HS-5 (cell line): ENCODE measurements at places on chromosomes 4 and X.

DNA sequence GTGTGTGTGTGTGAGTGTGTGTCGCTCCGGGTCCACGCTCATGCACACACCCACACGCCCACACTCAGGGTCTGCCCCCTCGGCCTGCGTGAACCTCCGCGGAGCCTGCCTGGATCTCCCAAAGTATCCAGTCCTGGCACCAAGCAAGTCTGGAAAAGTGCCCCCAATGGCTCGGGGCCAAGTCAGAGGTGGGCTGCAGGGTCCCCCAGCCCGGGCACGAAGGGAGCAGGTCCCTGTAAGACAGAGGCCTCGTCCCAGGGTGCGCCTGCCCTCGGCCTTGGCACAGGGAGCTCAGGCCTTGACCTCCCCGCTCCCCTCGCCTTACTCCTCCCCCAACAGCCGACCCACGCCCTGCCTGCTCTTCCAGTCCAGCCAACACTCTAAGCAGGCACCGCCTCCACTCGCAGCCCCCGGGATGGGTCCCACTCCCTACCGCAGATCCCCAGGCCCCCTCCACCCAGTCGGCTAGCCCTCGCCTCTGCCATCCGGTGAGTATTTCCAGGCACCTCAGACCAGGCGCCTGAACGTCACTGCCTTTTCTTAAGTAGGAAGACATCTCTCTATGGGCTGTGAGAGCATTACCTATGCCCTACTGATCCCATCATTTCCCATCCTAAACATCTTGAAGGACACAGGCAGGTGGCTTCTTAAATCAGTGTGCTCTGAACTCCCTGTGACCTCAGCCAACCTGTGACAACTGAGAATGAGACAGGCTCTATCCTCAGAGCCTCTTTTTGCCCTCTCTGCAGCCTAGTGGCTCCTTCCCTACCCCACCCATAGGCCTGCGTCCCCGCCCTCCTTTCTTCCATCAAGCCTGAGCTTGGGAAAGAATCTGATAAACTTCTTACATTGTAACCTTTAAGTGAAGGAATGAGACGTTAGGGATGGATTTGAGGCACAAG, 704 bp downstream of the FAM114A1 start:
- no peak for DNase-seq

- no peak for DNase-seq
Measured at GRCh38 chrX:104660092-104660491, 94.1 kb downstream of the IL1RAPL2 start.

DNA sequence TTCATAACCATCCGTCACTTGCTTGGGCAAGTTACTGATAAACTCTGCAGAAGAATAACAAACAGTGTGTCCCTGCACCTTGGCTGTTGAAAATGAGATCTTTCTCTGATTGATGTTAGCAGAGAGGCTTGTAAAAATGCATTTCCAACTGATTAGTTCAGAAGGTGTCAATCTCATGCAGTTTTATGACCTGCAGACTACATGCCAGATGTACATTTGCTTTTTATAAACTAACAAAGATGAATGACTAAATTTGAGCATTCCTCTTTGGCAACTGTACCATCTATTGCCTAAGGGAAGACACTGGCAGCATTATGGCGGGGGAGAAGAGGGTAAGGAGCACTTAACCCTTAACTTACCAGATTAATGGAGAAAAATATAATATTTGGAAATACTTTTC, 192.8 kb downstream of the DCTD start:
- DNase-seq: no peak

DNA sequence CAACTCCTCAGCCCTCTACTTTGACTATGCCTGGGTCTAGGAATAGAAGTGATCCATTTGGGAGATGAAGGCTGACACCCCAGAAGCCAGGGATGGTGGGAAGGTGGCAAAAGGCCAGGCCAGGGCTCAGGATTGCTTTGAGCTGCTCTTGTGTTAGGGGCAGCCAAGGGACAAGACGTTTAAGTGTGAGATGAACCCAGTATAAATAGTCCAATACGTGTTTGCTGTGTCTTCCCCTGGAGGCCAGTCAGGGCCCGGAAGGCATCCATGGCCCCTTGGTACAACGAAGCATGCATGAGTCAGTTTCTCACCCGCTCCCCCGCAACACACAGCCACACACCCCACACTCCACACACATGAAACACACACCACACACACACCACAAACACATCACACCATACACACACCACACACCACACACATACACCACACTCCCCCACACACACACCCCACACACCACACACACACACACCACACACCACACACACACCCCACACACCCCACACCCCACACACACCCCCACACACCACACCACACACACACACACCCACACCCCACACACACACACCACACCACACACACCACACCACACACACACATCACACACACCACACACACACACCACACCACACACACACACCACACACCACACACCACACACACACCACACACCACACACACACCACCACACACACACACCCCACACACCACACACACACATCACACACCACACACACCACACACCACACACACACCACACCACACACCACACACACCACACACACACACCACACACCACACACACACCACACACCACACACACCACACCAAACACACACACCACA, 5.1 kb downstream of the STARD8 start:
- no peak for DNase-seq

- DNase-seq: no peak
Measured at GRCh38 chrX:123927845-123928244, 33.7 kb upstream of the STAG2 start.

DNA sequence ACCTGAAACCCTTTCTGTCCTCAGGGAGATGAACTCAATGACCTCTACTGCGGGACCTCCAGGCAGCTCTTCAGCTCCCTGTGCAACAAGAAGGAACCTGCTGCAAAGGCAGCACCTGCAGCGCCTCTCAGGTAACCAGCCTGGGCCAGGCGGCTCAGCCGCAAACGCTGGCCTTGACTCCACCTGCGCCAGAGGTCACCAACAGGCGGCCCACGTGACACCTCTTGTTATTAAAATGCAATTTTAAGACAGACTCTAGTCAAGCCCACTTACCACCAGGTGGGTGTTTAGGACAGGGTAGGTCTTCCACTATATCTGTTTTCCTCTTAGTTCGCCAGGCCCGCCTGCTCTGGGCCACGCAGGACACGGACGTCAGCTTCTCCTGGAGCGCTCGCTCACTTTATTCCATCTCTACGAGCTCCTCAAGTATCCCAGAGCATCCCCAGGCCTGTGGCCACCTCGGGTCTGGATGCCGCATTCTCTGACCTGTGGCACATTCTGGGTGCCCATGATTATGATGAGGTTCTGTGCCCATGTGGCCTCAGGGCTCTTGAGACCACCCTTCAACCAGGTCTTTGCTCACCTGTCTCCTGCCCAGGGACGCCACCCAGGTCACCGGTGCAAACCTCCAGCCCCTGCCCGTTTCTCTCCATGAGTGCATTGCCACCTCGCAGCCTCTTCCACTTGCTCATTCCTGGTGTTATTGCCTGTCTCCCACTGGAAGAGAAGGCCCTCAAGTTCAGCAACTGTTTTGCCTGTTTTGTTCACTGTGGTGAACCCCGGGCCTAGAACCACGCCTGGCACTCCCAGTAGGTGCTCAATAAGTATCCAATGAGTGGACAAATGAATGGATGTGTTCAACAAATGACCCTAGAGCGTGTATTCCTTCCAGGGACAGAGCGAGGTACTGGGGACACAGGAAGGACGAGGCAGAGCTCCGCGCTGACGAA, 32.8 kb upstream of the JAKMIP1 start:
- no peak for DNase-seq

DNA sequence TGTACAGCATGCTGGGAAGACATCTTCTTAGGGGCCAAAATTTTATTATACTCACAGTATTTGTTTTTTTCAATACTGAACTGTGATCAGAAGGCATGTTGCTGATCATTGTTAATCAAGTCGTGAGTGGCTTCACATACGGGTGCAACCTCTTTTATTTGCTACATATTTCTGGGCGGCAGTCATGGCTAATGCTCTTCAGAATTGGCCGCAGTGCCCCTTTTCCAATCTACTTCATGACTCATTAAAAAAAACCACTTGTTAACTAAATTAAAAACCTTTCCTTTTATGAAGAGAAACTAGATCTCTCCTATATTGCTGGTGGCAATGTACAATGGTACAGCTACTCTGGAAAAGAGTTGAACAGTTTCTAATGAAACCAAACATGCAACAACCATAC, 101.5 kb upstream of the C1GALT1C1 start:
- no peak for DNase-seq

DNA sequence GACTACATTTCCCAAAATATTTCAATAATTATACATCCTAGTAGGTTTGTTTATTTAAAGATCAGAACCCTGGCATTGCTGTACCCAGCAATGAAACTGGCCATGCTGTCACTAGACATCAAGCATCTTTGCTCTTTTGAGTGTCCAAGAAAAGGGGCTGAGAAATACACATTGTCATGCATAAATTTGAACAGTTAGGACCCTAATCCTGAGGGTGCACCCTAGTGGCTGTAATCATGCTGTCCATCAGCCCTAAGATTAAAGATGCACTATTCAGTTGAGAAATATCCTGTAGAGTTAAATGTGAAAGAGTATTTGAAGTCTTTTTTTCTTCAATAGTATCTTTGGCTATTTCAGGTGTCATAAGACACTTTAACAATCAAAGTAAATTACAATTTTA, 108.8 kb downstream of the NFKB1 start:
- no peak for DNase-seq

DNA sequence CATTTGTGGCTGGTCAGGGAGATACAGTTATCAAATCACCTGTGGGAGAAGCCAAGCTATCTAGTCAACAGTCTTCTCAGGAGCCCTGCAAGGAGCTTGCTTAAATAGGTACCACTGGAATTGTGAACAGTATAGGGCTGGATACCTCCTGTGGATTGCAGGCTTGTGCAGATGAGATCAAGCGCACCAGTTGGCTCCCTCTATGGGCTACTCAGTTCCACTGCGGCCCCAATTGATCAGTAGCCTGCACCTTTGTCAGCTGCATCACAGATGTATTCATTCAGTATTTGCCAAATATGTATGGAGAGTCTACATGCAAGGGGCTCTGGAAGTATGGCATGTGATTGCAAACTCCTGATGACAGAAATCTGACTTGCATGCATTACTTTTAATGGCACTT, 28.6 kb downstream of the TEX13A start:
- no peak for DNase-seq

DNA sequence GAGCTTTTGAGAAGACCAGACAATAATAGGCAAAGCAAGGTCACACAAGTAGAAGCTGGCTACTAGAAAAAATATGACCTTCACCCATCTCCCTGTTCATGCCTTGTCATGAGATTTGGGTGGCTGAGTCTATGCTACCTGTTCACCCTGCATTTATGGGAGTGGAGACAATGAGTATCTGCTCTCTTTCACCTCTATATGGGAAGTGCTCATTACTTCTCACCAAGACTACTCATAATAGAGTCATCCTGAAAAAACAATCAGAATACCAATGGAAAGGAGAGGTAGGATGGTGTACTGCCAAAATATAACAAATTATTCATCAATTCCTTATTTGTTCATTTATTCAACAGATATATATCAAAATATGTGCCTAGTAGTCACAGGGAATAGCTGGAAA, 921.8 kb upstream of the INTU start:
- no peak for DNase-seq

GRCh38 chr4:165767671-165768070, 105.4 kb upstream of the TLL1 start:
- DNase-seq: no peak

DNA sequence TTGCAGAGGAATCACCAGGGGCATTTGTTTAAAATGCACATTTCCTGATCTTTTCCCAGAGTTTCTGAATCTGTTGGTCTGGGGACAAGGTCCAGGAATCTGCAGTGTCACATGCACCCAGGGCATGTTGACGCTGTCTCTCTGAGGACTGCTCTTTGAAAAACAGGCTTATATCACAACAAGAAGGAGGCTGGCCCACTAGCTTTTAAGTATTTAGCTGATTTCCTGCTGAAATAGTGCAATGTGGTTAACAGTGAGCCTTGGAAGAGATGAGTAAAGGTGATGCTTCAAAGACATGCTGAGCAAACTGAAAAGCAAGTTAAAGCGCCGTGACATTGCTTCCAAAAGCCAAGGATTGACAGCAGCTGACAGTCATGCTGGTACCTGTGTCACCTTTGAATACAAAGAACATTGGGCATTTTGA, 18.6 kb upstream of the SEPSECS start:
- no peak for DNase-seq

- no peak for DNase-seq
Measured at GRCh38 chr4:168679397-168679796, 182.5 kb downstream of the PALLD start.

DNA sequence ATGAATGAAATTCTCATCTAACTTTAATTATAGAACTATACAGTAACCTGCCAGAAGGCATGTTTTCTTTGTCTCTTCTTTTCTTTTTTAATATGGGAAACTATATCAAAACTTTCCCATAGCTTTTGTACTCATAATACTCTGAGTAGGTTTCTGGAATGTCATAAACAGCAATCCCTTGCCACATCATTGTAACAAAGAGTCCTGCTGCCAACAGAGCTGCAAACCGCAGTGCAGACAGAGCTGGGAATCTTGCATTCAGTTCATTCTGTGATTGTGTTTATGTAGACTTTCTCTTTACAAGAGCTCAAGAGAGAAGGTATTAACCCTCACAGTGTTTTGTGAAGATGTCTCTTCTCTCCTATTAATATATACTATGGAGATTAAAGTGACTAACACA, 304.4 kb upstream of the SLIT2 start:
- DNase-seq: no peak

- DNase-seq: no peak
Measured at GRCh38 chr4:146105464-146105863, 70.1 kb upstream of the LSM6 start.

DNA sequence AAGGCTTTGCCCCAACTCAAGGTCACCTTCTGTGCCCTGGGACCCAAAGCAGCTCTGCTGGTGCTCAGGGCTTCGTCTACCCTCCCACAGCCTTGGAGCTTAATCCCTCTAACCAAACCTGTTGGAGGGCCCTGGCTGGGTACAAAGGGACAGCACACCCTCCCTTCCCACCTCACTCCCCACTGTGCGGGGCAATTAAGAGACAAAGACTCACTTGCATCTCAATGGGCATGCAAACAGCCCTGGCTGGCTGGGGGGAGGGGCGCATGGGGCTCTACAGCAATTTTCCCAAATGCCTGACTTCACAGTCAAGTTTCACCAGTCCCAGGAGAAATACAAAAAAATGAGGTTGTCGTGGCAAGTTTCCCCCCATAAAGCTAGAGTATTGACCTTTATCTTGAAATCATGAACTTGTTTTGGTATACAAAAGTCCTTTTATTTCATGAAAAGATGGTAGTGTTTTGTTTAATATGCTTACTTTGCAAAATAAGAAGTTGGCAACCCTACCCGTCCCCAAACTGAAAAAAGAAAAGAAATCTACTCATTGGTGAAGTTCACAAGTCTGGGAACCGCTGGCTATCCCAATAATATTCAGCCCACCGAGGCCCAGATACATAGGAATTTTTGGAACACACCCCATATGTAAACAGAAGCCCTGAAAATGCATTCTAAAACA, 4.1 kb upstream of the CD99L2 start:
- no peak for DNase-seq

- no peak for DNase-seq
Measured at GRCh38 chr4:94913316-94913715, 155.6 kb downstream of the BMPR1B start.

GRCh38 chr4:79197275-79198009, 128.4 kb downstream of the NAA11 start:
- DNase-seq: no peak
